Upper lobe of right lung (tissue), 1 donor: ENCODE measurements at places on chromosomes 5 and 9.

GRCh38 chr9:89920951-89921350 is 316.1 kb downstream of the GADD45G start:
- no peak for DNase-seq

- DNase-seq = no peak
Observed at GRCh38 chr9:133505901-133506652, 18.7 kb downstream of the MYMK start.

DNA sequence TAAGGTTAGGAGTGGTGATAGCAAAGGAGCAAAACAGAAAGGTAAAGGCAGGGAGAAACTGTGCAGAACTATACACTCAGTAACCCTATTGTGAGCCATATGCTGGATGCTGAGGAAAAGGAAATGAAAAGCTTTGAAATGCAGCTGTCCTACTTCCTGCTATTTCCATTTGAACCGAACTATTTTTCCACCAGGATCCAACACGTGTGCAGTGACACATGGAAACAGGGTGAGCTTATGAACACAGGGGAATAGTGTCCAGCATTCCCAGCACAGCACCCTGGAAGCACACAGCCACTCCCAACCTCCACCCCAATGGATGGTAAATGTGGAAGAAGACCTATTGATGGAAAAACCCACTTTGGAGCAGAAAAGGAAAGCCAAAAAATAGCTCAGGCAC is 69.0 kb upstream of the SLC12A2 start:
- DNase-seq = no peak

GRCh38 chr9:101387871-101388506 is 3.2 kb upstream of the BAAT start:
- no peak for DNase-seq

- no peak for DNase-seq
Observed at GRCh38 chr9:119322184-119322583, 47.1 kb downstream of the BRINP1 start.

DNA sequence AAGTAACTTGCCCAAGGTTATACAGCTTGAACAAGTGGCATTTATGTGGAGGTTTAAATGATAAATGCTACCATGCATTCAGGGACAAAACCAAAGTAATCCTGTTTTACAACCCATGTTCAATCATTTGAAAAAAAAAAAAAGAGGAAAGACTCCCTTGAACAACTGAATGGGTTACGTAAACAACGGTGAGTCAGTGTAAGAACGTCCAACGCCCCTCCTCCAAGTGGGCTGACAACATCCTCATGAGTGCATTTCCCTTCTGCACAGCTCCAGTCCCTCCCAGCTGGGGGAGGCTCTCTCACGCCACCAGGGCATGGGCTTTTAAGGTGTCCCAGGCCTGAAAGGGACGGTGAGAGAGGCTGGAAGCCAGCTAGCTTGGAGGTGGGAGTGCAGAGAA is 90.0 kb downstream of the PRRT1B start:
- peak; percentile 90 for DNase-seq

- no peak for DNase-seq
Observed at GRCh38 chr5:92505145-92505544, 1075.9 kb downstream of the NR2F1-AS1 start.

- DNase-seq = no peak
Observed at GRCh38 chr9:124122321-124122720, 110.8 kb downstream of the LHX2 start.

GRCh38 chr5:111353035-111353434 is 128.9 kb downstream of the CAMK4 start:
- no peak for DNase-seq

DNA sequence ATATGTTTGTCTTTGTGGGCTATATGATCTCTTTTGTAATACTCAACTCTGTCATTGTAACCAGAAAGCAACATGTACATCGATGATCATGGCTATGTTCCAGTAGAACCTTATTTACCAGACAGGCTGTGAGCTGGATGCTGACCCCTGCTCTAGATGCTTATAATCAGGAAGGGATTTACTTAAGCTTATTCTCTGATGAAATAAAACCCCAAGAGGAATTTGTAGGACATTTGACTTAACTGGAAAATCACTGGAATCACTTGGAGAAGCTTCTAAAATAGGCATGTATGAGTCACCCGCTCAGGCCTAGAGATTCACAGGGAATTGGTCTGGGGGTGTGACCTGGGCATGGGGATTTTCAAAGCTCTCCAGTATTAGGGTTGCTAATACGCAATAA is 285.8 kb upstream of the ZNF608 start:
- no peak for DNase-seq

GRCh38 chr5:174553556-174553955 is 170.8 kb upstream of the MSX2 start:
- no peak for DNase-seq

DNA sequence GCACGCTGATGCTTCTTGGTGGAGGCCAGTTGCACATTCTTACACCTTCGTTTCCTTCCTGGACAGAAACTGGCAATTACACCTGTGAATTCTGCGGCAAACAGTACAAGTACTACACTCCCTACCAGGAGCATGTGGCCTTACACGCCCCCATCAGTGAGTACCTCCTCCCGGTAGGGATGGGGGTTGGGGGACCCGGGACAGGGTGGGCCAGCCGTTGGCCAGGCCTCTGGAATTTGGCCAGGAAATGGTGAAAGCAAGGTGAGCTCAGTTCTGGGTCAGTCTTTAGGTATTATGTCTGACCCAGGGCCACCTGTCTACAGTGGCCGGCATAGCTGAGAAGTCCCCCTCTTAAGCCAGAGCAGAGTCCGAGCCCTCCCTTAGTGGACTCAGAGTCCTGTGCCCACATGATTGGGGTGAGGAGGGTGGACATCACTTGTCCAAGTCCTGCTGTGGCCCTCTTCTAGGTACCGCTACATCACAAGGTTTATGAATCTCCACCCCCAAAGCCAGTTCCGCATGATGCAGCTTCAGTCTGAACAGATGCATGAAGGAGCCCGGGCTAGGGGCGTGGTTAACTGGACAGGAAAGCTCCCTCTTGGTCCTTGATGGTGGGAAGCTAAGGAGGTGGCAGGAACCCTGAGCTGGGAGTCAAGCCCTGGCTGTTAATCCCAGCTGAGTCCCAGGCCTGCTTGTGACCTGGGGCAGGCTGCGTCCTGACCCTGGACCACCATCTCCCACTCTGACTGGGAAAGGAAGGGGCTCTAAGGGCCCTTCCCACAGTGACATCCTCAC is 61.3 kb downstream of the AMBP start:
- no peak for DNase-seq

DNA sequence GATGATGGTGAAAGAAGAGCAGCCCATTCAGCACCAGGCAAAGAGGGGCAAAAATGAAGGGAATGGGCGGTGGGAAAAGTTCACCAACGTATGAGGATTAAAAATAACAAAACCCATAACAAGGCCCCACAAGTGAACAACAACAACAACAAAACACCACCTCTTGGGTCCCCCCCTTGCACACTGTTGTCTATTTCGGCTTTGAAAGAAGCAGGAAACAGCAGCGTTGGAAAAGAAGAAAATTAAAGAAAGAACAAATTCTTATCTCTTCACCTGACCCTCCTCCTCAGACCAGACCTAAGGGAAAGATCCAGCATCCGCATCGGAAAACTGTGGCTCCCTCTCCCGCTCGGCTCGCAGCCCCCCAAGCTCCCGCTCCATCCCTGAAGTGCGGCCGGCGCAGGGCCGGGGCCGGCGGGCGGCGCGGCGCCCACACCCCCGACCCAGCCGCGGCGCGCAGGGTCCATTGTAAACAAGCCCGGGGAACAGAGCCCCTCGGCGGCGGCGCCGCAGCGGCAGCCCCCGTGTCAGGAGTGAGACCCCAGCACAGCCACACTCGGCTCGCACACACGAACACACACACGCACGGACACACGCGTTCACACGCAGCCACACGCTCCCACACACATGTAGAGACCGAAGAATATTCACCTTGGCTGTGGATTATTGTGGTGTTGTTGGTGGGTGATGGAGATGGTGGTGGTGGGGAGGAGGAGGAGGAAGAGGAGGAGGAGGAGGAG is 535 bp downstream of the RFX3 start:
- DNase-seq = peak; percentile 75

DNA sequence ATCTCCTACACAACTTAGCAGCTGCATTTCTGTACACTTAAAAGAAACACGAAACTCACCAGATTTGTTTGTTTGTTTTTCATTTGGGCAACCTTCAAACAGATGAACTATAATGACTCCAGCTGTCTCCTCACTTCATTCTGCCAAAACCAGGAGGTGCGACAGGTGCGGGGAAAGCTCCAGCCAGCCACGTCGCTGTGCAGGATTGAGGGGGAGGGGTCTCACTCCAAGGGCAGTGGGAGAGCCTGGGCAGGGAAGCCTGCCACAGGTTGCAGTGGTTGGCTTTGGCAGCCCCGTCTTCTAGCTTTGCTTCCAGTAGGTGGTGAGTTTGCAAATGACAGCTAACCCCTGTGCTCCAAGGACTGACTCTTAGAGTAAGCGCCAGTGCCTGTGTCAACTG is 215.8 kb downstream of the CEMIP2 start:
- no peak for DNase-seq

DNA sequence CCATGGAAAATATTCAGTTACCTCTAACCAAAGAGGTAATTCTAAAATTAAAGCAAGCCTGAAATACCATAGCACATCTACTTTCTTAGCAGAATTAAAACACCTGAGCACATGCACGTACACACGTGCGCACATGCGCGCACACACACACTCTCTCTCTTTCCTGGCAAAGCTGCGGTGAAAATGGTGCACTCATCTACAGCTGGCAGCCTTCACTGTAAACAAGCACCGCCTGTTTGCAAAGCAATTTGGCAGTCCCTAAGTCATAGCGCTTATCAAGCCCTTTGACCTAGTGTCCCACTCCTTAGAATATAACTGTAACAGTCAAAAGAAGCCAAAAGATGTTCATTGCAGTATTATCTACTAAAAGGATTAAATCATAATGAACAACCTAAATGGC is 278.7 kb downstream of the DENND1A start:
- DNase-seq = no peak

- no peak for DNase-seq
Observed at GRCh38 chr5:152556784-152557183, 151.7 kb upstream of the NMUR2 start.

GRCh38 chr5:65186646-65187227 is 295.0 kb downstream of the ADAMTS6 start:
- DNase-seq = no peak

GRCh38 chr5:14436801-14437542 is 144.6 kb upstream of the OTULINL start:
- no peak for DNase-seq
